ENCODE measurements at places on chromosomes 11 and 22.

DNA sequence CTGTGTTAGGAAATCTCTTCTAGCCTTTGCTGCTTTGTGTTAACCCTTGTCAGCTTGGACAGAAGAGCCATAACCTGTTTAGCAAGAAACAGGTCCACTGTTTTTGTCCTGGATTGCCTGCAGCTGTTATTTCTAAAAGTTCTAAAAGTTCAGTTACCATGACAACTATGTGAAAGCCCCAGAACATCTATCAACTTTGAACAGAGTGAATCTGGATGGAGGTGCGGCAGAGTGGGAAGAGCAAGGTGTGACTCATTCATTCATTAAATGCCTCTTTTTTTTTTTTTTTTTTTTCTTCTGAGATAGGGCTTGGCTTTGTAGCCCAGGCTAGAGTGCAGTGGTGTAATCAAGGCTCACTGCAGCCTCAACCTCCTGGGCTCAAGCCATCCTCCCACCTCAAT lies 50.5 kb downstream of the RBX1 start:
- DNase-seq = no peak

GRCh38 chr11:11081776-11082175 lies 223.9 kb upstream of the ZBED5 start:
- no peak for DNase-seq

- DNase-seq = no peak
Observed at GRCh38 chr22:29253561-29254285, 14.1 kb downstream of the RHBDD3 start.

GRCh38 chr11:123247813-123248379 lies 52.8 kb upstream of the CLMP start:
- DNase-seq = no peak

DNA sequence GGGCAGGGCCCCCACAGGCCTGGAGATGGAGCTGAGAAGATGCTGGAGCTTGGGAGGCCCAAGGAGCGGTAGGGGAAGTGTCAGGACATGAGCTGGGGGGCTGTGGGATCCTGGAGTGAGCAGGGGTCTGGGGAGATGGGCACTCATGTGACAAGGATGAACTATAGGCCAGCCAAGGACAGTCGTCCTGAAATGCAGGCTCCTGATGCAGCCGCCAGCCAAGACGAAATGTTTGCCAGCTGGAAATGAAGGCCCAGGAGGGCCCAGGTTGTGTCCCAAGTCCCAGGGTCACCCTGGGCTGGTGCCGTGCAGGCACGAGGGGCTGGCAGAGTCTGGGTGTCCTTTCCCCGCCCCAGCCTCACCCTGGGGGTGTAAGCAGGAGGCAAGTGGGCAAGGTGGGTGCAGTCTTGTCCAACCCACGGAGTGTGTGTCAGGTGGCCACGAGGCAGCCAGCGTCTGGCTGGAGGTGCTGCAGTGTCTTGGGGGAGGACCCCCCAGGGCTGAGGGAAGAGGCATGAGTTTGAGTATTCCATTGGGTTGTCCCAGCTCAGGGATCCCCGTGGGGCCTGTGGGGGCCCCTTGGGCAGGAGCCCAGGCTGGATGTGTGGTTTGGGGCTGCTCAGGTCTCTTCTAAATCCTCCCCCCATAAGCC lies 21.4 kb downstream of the MRGPRG start:
- no peak for DNase-seq

GRCh38 chr22:50338860-50339462 lies 4.2 kb upstream of the PPP6R2 start:
- DNase-seq = no peak
